Activated CD4-positive, alpha-beta memory T cell treated with anti-CD3 and anti-CD28 coated beads for 36 hours (primary cell): ENCODE measurements at places on chromosomes 4 and X. TPM values are rescaled to one million over a fixed set of nuclear protein-coding genes. Genes with fewer than 3 reads are reported as not detected.

PRPS1 gene
- 141 TPM for total RNA-seq

JADE3 gene
- total RNA-seq = 1.4 TPM

SPCS3 gene
- total RNA-seq = 185 TPM

SPATA18 gene
- not detected for total RNA-seq

PAGE1 gene
- not detected for total RNA-seq

IBSP gene
- total RNA-seq = not detected

GRID2 gene
- not detected for total RNA-seq

TDO2 gene
- total RNA-seq = not detected
